ENCODE measurements at places on chromosomes 3 and 15. TPM values are rescaled to one million over a fixed set of nuclear protein-coding genes. Genes with fewer than 3 reads are reported as not detected.

- no peak for DNase-seq
Measured at GRCh38 chr3:148500881-148501280, 196.8 kb upstream of the AGTR1 start.

GRCh38 chr15:98684436-98684835, 36.1 kb downstream of the IGF1R start:
- DNase-seq = peak; percentile 78

DNA sequence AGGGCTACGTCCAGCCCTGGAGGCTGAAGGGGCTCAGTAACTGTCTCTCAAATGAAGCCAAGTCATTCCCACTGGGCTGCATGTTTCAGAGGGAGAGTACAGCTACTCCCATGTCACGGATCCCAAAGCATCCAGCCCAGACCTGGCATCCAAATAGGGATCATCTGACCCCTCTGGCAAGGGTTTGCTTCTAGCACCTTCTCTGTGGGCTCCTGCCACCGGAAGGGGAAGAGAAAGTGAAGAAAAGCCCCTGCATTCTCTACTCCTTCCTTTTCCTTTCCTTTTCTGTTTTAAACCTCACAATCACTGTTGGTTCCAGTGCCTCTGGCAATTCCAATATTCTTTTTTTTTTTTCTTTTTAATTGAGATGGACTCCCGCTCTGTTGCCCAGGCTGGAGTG, 64.5 kb upstream of the CTSH start:
- no peak for DNase-seq

- DNase-seq = peak; percentile 99
Measured at GRCh38 chr3:45817831-45818522, 21.6 kb upstream of the SLC6A20 start.

Gene RLBP1
- not detected for total RNA-seq

Data from IMR-90 (cell line).